ENCODE measurements at places on chromosomes 6 and 20. TPM values are rescaled to one million over a fixed set of nuclear protein-coding genes. Genes with fewer than 3 reads are reported as not detected.

DNA sequence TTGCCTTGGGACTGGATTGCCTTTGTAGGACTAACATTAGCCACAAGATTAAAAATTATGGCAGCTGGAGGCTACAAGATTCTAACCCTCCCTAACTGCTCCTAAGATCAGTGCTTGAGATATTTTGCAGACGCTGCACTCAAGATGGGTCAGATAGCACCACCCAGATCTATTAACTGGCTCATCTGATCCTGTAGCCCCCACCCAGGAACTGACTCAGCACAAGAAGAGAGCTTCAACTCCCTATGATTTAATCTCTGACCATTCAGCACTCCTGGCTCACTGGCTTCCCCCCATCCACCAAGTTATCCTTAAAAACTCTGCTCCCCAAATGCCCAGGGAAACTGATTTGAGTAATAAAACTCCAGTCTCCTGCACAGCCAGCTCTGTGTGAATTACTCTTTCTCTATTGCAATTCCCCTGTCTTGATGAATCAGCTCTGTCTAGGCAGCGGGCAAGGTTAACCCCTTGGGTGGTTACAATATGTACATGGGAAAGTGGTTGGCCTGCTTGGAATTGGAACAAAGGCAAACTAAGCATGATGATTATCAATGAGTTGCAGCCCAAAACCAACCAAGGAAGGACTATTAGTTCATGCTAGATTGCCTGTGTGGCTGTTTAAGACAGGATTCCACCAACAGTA is 111.3 kb downstream of the OR2B2 start:
- no peak overlapping the region for H3K27ac ChIP-seq
- no peak for DNase-seq
- H3K4me3 ChIP-seq: no peak overlapping the region
- no peaks in the 10 kb centered on the region for H3K27me3 ChIP-seq

- no peak for DNase-seq
- H3K27me3 ChIP-seq: peaks cover 6% of the 10 kb centered on the region
- no peaks in the 10 kb centered on the region for H3K36me3 ChIP-seq
Measured at GRCh38 chr6:105691081-105691480, 288.2 kb upstream of the PREP start.

DNA sequence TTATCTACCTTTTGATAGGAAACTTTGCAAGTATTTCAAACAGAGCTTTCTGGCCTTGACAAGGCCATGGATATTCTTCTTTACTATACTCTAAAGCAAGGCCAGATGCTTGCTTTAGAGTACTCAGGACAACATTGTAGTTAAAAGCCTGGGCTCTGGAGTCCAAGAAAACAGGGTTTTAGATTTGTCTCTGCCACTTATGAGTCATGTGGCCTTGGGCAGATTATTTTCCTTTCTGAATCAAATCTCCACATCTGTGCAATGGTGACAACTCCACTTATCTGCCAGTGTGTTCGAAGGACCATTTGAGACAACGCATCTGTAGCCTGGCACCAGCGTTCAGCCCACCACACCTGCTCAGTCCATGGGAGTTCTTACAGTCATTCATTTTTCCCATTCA is 265.9 kb upstream of the RIN2 start:
- no peak overlapping the region for H3K4me3 ChIP-seq
- H3K36me3 ChIP-seq: no peaks in the 10 kb centered on the region
- no peak for DNase-seq
- no peaks in the 10 kb centered on the region for H3K4me1 ChIP-seq

- no peaks in the 10 kb centered on the region for H3K27me3 ChIP-seq
- H3K36me3 ChIP-seq: peaks cover 12% of the 10 kb centered on the region
- H3K4me3 ChIP-seq: no peak overlapping the region
- H3K4me1 ChIP-seq: no peaks in the 10 kb centered on the region
- DNase-seq: peak; percentile 71
Measured at GRCh38 chr6:125906158-125906998, 50.2 kb upstream of the HINT3 start.

DNA sequence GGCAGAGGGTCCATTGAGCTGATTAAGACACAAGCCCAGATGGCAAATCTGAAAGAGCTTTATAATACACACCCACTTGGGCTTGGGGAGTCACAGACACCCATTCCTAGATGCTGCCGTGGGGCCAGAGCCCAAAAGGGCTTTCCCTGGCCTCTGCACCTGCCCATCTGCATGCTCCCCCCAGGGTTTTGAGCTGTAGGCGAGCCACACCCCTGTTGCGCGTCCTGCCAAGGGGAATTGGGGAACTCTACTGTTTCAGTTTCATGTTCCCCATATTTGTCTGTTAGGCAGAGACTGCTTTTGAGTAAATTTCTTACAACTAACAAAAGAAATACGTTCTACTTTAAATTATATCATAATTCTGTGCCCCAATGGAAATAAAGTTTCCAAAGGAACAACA is 52.9 kb upstream of the FNDC1 start:
- no peaks in the 10 kb centered on the region for H3K36me3 ChIP-seq
- no peaks in the 10 kb centered on the region for H3K27me3 ChIP-seq
- H3K27ac ChIP-seq: peak overlapping the region; percentile 94
- no peak overlapping the region for H3K4me3 ChIP-seq
- DNase-seq: no peak

WFDC2 gene
- total RNA-seq: not detected

CALHM4 gene
- not detected for total RNA-seq

NMBR gene
- total RNA-seq: not detected

PRND gene
- not detected for total RNA-seq

E2F1 gene
- 5.6 TPM for total RNA-seq

OR2J3 gene
- not detected for total RNA-seq

Data from natural killer cell (primary cell).